ENCODE measurements at places on chromosomes 11 and 22. TPM values are rescaled to one million over a fixed set of nuclear protein-coding genes. Genes with fewer than 3 reads are reported as not detected.

MRGPRX3 gene
- polyA plus RNA-seq, result 0.51 TPM

NLRP6 gene
- polyA plus RNA-seq, result not detected

APOA4 gene
- 11.0 TPM for polyA plus RNA-seq

PRR5 gene
- 14.2 TPM for polyA plus RNA-seq

OVOL1 gene
- 0.04 TPM for polyA plus RNA-seq

PLAAT3 gene
- polyA plus RNA-seq, result 16.4 TPM

OR10A2 gene
- polyA plus RNA-seq, result not detected

KCNA4 gene
- not detected for polyA plus RNA-seq

HOATZ gene
- polyA plus RNA-seq, result not detected

KCNJ1 gene
- polyA plus RNA-seq, result not detected

SMC1B gene
- not detected for polyA plus RNA-seq
